Mesothelial cell of epicardium (in vitro differentiated cells): ENCODE measurements at places on chromosomes 5 and 9. TPM values are rescaled to one million over a fixed set of nuclear protein-coding genes. Genes with fewer than 3 reads are reported as not detected.

DNA sequence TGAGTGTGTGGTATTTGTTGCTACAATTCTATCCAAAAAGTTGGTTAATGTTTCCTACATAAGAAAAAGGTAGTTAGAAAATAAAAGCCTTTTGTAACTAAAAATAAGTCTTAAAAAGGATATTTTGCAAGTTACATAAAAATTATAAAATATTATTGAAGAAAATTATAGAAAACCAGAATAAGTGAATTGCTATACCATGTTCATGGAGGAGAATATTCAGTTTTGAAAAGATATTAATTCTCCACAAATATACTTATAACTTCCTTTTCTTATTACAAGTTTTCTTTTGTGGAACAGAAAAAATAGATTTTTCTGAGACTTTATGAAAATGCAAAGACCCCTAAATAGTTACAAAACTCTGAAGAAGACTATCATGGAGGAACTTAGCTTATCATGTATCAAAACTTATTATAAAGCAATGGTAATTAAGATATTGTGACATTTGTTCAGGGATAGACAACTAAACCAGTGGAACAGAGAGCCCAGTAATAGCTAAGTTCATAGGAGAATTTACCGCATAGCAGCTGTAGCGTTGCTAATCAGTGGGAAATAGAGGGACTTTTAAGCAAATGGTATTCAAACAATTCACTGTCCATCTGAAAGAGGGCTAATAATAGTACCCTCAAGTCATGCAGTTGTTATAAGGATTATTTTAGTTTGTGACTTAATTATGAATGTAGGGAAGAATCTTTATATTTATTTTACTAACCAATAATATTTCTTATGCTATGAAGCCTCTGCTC, 515.2 kb upstream of the ZNF608 start:
- H3K27ac ChIP-seq = no peak overlapping the region
- H3K4me3 ChIP-seq = no peak overlapping the region
- DNase-seq = no peak
- peaks cover 12% of the 10 kb centered on the region for H3K4me1 ChIP-seq

The AHRR gene
- total RNA-seq = 10.7 to 12.7 TPM (median 10.9 TPM) in 3 replicates

DNA sequence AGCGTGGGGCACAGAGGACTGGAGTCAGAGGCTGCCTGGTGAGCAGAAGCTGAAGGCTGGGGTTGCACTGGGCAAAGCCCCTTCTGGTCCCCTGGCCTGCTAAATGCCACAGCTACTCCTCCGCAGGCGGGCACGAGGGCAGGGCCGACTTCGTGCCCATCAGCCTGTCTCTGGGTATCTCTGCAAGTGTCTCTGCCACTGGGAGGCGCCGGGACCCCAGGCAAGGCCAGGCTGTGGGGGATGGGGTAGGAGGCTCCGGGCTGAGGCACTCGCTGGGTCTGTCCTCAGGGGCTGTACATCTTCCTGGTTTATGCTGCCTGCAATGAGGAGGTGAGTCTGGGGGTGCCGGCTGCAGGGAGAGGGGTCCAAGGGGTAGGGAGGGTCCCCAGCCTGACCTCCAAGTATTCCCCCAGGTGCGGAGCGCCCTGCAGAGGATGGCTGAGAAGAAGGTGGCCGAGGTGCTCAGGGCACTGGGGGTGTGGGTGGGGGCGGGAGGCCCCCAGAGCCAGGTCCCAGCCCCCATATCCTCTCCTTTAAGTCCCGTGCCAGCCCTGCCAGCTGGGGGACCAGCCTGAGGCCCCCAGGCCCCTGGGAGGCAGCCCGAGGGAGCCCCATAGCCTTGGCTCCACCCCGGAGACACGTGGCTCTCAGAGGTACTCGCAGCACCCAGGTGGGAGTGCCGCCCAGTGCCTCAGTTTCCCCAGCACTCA, 25.1 kb downstream of the ADGRD2 start:
- H3K27me3 ChIP-seq = peaks cover 30% of the 10 kb centered on the region
- no peak overlapping the region for H3K27ac ChIP-seq
- no peak overlapping the region for H3K4me3 ChIP-seq
- H3K36me3 ChIP-seq = no peaks in the 10 kb centered on the region
- no peak for DNase-seq

The LCN9 gene
- total RNA-seq = 0.97 to 1.7 TPM (median 1.4 TPM) in 3 replicates

GRCh38 chr5:97085459-97086181, 56.8 kb downstream of the LIX1 start:
- no peaks in the 10 kb centered on the region for H3K27me3 ChIP-seq
- H3K36me3 ChIP-seq = no peaks in the 10 kb centered on the region
- DNase-seq = no peak

The TUSC1 gene
- total RNA-seq = not detected in 3 replicates

The ANKRD18A gene
- 0.36 to 1.6 TPM (median 0.92 TPM) in 3 replicates for total RNA-seq

GRCh38 chr9:134500931-134501760, 140.5 kb upstream of the COL5A1 start:
- H3K4me3 ChIP-seq = no peak overlapping the region
- no peak overlapping the region for H3K27ac ChIP-seq
- H3K27me3 ChIP-seq = no peaks in the 10 kb centered on the region
- DNase-seq = no peak

The IFNK gene
- not detected in 3 replicates for total RNA-seq

GRCh38 chr5:180652771-180653170, 3.4 kb upstream of the FLT4 start:
- peaks cover 74% of the 10 kb centered on the region for H3K27me3 ChIP-seq
- H3K36me3 ChIP-seq = no peaks in the 10 kb centered on the region
- DNase-seq = no peak
- no peak overlapping the region for H3K4me3 ChIP-seq

The ANKRD34B gene
- 0.09 to 0.14 TPM in 2 of 3 replicates, not detected in the other for total RNA-seq

DNA sequence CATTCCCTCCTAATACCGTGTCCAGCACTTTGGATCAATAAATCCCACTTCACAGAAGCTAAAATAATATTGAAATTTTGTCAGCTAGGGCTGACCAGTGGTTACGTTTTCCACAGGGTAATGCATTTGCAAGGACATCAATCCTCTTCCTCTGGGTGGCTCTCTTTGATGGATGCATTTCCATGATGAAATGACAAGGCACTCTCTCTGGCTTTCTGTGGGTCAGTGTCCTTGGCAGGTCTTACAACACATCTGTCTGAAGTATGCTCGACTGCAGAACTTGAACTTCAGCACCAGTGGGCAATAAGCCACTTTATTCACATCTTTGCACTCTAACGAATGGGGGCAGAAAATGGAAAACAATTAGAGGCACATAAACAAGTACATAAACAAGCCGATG, 330.1 kb downstream of the ADAMTS6 start:
- peaks cover 1% of the 10 kb centered on the region for H3K36me3 ChIP-seq
- no peak overlapping the region for H3K27ac ChIP-seq
- DNase-seq = no peak
- H3K27me3 ChIP-seq = no peaks in the 10 kb centered on the region

DNA sequence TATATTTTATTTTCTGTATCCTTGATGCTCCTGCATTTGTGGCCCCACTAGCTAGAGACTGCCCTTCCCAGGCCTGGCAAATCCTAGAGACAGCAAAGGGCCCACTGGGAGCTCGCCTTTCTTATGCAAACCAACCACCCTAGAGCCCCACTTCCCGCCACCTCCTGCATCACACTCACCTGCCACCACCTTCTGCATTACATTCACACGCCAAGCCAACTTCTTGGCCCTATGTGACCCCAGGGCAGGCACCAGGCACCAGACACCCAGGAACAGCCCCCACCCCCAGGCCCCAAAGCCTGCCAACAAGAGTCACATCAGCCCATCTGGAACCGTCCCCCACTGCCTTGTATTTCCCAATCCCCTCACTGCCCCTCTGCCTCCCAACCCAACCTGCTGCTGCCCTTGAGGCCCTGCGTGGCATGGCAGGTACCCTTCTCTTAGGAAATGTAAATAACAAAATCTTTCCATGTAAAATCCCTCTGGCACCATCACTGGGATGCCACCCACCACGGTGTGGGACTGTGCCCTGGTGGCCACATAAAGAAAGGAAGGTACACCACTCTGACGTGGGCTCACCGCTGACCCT, 22.0 kb downstream of the ROR2 start:
- no peak for DNase-seq
- no peaks in the 10 kb centered on the region for H3K27me3 ChIP-seq
- H3K4me3 ChIP-seq = no peak overlapping the region
- H3K4me1 ChIP-seq = no peaks in the 10 kb centered on the region
